ENCODE measurements at places on chromosomes 3 and 15.

- peak; percentile 91 for DNase-seq
These were observed 1.4 kb downstream of the POLR2H start for GRCh38 chr3:184362668-184363546.

DNA sequence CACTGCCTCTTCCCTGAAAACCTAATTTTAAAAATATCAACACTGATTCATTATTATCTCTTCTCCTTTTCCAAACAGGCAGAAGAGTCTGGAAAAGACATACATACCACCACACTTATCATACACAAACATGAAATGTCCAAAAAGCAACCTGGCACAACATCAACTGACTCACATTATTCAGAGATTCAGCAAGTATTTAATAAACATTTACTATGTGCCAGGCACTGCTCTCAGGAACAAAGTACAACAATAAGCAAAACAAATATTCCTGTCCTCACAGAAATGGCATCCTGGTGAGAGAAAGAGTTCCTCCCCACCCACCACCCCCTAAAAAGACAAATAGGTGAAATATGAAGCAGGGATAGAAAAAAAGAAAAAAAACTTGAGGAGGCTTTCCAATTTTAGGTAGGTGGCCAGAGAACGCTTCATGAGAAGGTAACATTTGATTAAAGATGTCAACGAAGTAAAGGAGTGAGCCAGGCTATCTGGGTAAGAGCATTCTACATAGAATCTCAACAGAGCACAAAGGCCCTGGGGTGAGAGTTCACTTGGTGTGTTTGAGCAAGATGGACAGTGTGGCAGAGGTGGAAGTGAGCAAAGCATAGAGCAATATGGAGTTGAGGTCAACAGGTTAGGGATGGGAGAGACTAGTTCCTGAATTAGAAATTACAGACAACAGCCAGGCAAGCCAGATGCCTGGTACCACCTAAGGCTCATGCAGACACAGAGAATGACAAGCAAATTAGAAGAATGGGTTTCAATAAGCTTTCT lies 141.7 kb downstream of the OSBPL10 start:
- no peak for DNase-seq

GRCh38 chr3:180085122-180085710 lies 48.5 kb upstream of the PEX5L start:
- DNase-seq, result no peak

DNA sequence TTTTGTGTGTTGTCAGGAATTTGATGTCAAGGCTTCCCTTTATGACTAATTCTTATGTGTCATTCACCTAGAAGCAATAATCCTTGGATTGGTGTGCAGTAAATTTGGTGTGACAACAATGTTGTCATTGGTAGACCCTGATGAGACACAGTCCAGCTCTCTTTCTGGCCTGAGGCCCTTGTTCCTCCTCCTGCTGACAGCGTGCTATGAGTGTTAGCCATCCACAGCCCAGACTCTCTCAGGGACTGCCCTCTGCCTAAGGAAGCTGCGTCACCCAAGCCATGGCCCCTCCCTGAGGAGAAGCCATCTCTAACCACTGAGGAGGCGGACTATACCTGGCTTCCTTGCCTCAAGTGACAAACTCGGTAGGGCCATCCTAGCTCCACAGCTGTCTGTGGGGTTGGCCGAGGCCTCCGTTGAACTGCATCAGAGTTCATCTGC lies 13.3 kb upstream of the TM4SF1 start:
- no peak for DNase-seq

GRCh38 chr3:53730576-53730975 lies 115.6 kb downstream of the CHDH start:
- DNase-seq, result no peak

DNA sequence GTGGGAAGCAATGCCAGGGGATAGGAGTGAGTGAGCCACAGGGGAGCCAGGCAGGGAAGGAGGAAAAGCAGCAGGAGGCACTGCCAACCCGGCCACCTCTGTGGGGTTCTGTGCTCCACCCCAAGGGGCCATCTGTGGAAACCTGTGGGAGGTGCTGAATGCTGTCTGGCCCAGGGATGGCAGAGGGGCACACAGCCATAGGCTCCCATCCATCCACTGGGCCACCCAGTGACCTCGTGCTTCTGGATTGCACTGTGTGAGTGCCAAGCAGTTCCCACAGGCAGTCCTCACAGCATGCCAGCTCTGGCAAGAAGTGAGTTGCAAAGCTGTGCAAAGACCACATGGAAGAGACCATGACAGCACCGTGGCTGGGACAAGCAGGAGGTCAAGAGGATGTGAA lies 27.5 kb downstream of the DNAJB8 start:
- DNase-seq, result no peak

DNA sequence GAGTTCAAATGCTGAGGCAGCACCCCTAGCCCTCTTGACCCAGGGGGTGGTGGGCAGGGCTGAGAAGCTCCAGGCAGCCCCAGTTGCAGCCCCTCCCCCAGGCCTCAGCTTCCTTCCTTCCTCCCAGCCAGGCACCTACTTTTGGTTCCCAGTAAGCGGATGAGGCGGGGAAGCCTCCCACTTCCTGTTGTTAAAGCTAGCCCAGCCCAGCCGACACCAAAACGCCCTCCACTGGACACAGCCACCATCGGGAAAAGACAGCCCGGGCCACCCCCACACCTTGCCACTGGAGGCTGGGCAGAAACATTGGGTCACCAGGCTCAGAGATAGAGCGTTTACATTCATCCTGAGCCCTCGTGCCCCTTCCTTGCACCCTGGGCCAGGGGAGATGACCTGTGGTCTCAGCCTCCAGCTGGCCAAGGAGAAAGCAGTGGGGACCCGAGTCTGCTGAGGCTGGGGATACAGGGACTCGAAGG lies 3.5 kb downstream of the DUSP7 start:
- DNase-seq, result peak; percentile 24

GRCh38 chr3:119937229-119937628 lies 155.3 kb downstream of the NR1I2 start:
- DNase-seq, result no peak

DNA sequence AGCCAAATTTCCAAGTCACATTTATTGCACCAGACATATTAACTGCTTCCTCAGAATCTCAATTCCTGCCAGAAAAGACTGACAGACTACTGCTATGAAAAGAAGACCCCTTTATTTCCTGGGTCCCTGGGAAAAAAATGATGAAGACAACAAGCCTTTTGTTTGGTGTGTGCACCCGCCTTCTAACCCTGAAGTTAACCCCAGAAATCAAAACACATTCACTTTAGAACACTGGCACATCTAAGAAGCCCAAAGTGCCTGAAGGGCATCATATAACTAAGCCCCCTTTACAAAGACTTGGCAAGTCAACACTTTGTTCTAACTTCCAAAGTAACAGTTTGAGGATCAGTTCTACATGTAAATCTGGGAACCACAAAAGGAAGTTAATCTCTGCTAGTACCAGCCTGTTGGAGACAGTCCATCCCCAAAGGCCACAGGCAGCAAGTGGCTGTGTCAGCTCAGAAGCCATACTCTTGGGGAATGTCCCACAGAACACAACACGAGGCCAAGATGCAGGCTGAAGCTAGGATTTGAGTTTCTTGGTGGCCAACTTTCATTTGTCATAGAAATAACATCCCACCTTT lies 16.3 kb upstream of the ATP1B3 start:
- no peak for DNase-seq

DNA sequence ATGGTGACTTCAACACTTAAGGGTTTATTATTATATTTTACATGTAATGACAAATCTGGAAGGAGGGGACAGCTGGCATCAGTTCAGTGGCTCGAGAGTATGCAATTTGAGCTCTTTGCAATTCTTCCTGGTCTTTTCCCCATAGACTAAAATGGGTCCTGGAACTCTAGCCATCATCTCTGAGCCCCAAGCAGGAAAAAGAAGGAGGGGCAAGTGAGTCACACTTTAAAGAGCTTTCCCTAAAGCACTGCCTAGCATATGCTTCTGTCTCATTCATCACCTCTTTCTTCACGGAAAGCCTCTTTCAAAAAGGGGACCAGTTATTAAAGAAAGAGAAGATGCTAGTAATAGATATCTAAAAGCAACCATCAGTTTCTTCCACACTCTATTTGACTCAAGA lies 466.3 kb downstream of the ZIC1 start:
- DNase-seq, result no peak

- DNase-seq, result no peak
These were observed 762.7 kb downstream of the NTRK3 start for GRCh38 chr15:87493803-87494202.

DNA sequence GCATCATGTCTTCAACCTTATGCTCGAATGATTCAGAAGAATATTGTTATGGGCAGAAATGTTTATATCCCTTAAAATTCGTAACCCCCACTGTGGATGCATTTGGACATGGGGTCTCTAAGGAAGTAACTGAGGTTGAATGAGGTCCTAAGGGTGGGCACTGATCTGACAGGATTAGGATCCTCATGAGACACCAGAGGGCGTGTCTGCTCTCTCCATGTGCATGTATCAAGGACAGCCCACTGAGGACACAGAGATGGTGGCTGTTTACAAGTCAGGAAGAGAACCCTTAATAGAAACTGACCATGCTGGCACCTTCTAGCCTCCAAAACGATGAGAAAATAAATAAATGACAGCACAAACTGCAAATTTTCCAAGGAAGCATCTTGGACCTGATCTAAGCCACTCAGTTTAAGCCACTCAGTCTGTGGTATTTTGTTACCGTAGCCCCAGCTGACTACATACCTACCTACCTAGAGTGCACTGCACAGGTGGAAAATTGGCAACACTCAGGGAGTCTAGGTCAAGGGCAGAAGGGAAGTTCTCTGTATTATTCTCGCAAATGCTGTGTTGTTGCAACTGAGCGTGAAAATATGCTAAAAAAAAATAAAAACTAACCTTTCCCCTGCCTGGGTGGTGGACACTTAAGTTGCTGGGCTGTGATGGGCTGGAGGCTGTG lies 126.6 kb downstream of the TJP1 start:
- DNase-seq, result no peak

GRCh38 chr15:80504931-80505330 lies 100.7 kb downstream of the ARNT2 start:
- no peak for DNase-seq

GRCh38 chr3:159001711-159002110 lies 199.9 kb downstream of the MFSD1 start:
- DNase-seq, result no peak

- DNase-seq, result no peak
These were observed 1.4 kb downstream of the MAN2C1 start for GRCh38 chr15:75367006-75367405.

GRCh38 chr3:98917608-98918007 lies 16.1 kb upstream of the DCBLD2 start:
- DNase-seq, result no peak

- no peak for DNase-seq
These were observed 34.6 kb downstream of the ZNF589 start for GRCh38 chr3:48275287-48276027.

GRCh38 chr3:95177096-95177495 lies 1114.2 kb downstream of the NSUN3 start:
- DNase-seq, result no peak

GRCh38 chr3:62414786-62415185 lies 41.4 kb upstream of the FEZF2 start:
- no peak for DNase-seq

DNA sequence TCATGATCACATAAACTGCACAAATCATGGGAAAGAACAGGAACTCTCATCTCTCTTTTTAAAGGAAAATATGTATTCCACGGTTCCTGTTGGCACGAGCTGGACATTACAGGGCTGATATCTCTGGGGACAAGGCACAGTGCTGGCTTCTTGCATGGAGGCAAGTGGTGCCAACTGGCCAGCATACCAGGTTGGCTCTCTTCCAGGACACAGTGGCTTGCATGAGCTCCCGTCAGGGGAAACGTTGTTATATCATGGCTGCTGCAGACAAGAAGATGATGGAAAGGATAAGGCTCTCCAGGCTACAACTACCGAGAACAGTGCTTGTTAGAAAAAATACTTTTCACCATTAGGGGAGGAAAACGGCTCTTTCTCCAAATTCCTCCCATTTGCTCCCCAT lies 283.9 kb downstream of the RORA start:
- no peak for DNase-seq

DNA sequence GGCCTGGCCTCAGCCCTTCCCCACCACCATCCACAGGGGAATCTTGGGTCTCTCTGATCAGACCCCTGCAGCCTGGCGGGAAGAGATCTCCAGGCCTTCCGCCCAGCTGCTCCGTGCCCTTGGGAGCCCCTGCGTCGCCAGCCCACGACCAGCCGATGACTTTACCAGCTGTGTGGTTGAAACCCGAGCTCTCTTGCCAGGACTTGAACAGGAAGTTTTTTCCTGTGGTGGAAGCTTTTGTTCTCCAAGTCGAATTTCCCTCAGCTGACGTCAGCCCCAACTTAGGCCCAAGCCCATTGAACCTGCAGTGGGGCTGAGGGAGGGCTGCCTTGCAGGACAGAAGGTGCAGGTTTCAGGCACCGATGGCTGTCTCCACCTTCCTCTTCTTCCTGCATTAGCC lies 51.7 kb upstream of the SMAD3 start:
- DNase-seq, result no peak

DNA sequence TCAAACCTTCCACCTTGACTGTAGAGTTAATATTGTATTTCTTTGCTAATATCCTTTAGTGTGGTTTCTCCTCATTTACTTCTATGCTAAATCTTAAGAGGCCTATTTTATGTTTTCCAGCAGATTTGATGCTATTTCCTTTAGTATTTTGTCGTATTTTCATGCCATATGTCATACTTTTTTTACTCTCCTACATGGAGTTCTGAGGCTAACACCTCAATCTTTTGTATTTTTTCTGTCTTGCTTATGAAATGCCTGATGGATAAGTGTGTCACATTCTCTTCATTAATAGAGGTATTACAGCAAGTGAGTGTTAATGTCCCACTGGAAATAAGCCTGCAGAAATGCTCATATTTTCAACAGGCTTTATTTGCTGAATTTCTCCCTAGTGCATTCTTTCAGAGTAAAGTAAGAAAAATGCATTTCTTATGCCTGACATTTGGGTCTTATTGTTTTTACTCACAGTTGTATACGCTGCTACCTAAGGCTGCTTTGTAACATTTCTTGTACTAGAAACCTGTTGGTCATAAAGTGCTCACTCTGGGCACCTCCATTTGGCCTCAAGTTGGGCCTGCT lies 63.2 kb downstream of the DIPK2A start:
- no peak for DNase-seq

GRCh38 chr3:12707449-12707848 lies 43.5 kb upstream of the RAF1 start:
- DNase-seq, result no peak

DNA sequence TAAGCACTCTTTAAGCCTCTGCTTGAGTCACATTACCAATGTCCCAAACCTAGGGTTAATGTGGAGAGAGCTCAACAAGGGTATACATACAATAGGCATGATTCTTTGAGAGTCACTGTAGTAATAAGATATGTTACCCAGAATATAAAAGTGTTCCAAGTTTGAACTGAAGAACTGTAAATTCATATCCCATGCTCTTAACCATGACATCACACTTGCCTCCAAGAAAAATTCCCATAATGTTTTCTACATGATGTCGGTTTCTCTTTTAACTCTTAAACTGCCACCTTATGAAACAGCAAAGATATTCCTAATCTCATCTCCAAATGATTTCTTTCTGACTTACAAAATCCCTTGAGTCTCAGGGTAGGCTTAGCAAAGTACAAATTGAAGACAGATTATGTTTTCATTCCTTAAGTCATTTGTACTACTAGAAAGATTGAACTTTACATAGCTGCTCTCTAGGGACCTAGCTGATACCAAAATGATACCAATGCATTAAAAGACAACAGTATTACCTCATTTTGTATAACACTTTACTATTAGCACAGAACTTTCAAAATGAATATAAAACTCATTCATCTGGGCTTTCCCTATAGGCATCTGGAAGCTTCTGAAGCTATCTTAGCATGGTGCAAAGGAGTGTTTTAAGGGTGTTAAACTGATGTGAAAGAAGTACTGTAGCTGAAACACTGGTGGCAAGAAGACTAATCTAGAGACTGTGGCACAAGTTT lies 127.1 kb downstream of the KCNMB2 start:
- no peak for DNase-seq
